ENCODE measurements at places on chromosomes 13 and 19.

DNA sequence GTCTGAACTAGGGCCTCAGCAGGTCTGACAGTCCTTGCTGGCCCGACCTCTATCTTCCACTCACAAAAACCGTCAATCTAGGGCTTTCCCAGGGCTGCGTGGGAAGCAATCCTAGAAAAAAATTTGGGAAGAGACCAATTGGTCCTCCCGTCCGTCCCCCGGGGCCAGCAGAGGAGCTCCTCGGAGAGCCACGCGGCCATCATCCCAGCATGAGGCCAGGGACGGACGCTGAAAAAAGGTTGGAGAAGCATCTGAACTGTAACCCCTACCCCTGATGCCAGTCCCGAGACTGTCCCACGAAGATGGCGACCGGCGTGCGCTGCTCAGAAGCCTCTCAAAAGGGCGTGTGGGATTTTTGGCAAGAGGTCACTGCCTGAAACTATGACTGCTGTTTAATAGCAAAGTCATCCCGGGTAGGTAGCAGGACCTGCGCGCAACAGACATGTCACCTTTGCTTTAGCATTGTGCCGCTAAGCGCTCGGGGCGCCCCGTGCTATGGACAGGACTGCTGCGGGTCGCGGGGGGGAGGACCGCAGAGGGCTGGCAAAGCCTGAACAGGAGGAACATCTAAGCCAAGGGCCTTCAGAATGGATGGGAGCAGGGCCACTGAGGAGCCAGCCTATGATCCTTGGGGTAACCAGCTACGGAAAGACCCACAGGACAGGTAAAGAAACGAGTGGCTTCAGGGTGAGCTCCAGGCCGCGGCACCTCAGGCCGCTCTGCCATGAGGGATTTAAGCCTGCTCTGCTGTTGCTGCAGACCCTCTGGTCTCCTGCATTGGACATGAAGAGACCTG is 10.6 kb downstream of the AKAP8 start:
- DNase-seq: no peak

- DNase-seq: no peak
These were observed 68.6 kb upstream of the MIR17HG start for GRCh38 chr13:91278888-91279287.

DNA sequence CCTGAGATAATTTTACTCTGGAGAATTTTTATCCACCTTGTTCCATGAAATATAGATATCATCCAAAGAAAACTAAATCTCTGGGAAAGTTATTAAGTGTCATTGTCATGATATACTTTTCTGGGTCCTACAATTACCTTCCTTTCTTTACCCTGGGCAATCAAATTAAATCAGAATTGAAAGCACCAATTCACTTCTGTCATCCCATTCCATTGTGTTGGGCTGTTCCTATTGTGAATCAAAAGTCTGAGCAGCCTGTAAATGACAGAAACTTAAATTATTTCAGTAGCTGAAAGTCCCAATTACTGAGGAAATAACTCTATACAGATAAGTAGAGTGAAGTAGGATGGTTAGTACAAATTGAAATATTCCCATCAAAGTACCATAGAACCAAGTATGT is 1284.2 kb downstream of the EFNB2 start:
- no peak for DNase-seq

- DNase-seq: no peak
These were observed 25.3 kb downstream of the ESD start for GRCh38 chr13:46771693-46772092.

DNA sequence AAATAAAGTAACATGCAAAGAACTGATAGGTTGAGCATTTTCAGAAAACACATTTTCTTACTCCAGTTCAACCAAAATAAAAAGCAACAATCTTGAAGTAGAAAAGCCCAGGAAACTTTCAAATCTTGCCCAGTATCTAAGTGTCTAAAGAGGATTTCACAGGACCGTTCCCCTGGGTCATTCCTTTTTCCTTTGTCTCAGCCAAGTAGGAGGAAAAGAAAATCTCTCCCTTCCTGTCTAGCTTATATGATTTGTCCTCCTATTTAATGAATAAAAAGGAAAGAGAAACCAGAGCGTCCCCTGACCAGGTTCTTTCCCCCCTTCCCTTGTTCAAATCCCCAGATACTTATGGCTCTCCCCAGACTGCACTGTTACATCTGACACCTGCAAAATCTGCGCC is 248.0 kb downstream of the KCTD12 start:
- no peak for DNase-seq

- DNase-seq: peak; percentile 9
These were observed 40.2 kb downstream of the SLAIN1 start for GRCh38 chr13:77737583-77738200.

- peak; percentile 81 for DNase-seq
These were observed 832 bp upstream of the ZNF491 start for GRCh38 chr19:11797491-11797890.

DNA sequence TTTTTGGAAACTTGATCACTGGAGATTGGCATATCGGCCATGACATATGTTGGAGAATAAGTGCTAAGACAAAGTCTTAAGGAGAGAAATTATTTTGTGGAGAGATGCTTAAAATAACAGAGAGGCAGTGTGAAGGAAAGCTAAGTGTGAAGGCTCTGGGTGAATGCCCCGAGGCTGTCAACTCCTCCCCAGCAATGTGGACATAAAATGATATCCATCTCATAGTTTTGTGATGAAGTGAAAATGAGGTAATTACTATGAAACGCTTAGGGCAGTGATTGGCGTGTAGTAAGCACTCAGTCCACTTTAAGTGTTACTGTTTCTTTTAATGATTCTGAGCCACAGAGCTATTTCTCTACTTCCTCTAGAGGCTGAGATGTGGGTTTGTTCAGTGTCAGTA is 195.8 kb upstream of the KLF12 start:
- no peak for DNase-seq

- DNase-seq: no peak
These were observed 8.9 kb upstream of the MAB21L1 start for GRCh38 chr13:35485424-35485823.

- DNase-seq: peak; percentile 56
These were observed 43.1 kb downstream of the CYP4F22 start for GRCh38 chr19:15551293-15552004.

DNA sequence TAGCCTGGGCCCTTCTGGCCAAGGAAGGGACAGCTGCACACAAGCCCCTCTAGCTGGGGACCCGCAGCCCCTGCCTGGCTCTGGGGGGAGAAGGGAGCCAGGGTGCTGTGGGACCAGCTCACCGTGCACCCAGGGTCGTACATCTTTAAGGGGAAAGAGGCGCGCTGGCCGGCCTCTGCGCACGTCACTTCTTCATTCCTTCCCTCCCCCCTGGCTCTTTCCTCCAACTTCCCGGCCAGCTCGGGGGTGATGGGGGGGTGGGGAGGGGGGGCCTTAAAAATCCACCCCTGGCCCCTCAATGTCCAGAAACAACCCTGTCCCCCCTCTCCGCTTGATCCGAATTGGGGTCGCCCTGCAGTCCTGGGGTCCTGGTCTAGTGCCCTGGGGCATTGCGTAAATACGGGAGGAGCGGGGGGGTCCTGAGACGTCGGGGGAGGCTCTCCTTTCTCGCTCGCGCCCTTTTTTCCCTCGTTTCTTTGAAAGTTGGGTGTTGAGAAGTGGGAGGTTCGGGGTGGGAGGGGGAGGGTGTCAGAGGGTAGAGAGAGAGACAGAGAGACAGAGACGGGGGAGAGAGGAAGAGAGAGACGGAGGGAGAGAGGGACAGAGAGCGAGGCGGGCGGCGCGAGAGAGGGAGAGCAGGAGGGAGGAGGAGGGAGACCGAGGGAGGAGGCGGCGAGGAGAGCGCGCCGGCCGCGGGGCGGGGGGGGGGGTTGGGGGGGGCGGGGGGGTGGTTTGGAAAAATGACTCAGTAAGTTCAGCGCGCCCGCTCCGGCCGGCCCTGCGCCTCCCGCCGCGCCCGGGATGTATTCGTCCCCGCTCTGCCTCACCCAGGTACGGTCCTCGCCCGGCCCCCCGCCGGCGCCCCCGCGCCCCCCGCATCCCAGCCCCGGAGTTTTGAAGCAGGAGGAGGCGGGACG is at the start of gene NFIC:
TSS of gene NFIC (plus strand) at position 748 of the 917 bp plus-strand sequence. CDS start at position 802, 54 bp downstream.
- DNase-seq: peak; percentile 22

- DNase-seq: no peak
These were observed 83.0 kb downstream of the TNFSF11 start for GRCh38 chr13:42656958-42657357.

GRCh38 chr13:54636231-54636630 is 1607.6 kb downstream of the OLFM4 start:
- DNase-seq: no peak

- DNase-seq: peak; percentile 11
These were observed 121.2 kb downstream of the PCCA start for GRCh38 chr13:100209857-100210825.

DNA sequence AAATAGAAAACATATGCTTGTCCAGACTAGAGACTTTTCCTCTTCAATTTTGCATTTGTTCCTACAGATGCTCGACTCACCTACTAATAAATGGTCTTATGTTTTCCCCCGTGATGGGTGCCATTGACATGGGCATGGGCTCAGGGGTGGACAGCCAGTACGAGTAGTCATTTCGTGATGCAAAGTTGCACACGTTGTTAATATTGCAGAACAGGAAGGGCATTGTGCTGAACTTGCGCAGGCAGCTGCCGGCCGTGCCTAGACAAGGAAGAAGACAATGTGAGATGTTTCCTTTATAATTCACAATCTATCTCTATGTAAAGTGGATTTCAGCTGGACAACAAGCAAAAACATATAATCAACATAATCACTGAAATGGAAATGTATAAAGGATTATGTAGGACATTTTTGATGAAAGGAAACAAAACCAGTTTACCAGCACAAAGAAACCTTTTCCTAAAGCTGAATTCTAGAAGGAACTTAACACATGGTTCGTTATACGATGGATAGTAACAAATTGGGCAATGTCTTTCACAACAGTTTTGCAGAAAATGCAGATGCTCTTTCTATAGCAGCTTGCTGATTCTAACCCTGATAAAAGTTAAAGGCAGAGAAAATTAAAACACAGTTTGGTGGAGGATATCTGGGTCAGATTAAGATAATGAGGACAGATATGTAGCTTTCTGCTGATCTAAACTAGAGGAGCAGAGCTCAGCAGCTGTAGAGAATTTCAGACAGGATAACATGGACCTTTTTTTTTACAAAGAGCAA is 145.7 kb downstream of the COL4A1 start:
- DNase-seq: no peak

DNA sequence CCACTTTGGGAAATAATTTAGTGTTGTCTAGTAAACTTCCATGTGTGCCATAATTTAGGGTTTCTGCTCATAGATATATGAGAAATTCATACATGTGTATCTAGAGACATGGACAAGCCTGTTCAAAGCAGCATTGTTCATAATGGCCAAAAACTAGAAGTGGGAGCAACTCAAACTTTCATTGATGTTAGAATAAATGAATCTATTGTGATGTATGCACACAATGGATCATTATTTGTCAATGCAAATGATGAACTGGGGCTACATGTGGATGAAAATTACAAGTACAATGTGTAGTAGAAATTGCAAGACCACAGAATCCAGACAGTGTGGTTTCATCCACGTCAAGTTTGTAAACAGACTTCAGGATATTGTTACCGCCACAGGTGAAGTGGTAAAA is 284.7 kb downstream of the SLC7A1 start:
- no peak for DNase-seq

- no peak for DNase-seq
These were observed 176.8 kb upstream of the PCDH20 start for GRCh38 chr13:61592489-61592888.

- DNase-seq: no peak
These were observed at the start of gene HS6ST3 for GRCh38 chr13:96089749-96090239. HS6ST3 (plus strand) TSS chr13:96090107.

- DNase-seq: no peak
These were observed 13.9 kb upstream of the MADCAM1 start for GRCh38 chr19:482186-483041.

DNA sequence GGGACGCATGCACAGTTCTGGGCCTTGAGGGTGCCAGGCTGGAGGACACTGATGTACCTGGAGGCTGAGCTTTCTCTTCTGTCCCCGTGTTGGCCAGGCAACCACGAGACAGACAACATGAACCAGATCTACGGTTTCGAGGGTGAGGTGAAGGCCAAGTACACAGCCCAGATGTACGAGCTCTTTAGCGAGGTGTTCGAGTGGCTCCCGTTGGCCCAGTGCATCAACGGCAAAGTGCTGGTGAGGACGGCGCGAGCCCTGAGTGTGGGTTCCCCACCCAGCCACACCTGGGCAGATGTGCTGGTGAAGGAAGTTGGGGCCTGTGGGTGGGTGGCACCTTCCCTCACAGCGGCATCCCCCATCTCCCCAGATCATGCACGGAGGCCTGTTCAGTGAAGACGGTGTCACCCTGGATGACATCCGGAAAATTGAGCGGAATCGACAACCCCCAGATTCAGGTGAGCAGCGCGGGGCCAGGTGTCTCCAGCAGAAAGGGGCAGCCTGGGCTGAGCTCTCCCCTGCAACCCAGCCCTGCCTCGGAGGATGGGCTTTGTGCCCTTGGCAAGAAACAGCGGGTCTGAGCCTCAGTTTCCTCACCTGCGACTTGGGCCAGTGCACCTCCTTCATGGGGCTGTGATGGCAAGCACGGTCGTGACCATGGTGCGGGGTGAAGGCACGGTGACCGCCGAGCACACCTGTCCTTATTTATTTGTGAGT is 26.2 kb downstream of the CCDC8 start:
- DNase-seq: no peak

- no peak for DNase-seq
These were observed 7.3 kb upstream of the SBK3 start for GRCh38 chr19:55552620-55553019.

DNA sequence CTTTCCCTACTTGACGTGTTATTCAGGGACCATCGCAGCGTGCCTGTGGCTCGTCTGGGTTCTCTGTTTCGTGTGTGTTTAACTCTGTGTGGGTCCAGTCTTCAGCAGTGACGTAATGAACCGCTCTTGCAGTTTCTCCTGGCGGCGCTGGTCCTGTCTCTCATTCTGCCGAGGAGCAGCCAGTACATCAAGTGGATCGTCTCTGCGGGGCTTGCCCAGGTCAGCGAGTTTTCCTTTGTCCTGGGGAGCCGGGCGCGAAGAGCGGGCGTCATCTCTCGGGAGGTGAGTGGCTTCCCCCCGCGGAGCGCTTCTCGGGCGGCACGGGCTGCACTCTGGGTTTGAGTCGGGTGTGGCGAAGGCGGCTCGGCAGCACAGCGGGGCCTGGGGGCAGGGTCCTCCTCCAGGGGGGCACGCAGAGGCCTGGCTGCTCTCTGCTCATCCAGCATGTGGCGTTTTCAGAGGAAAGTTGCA is 36.3 kb upstream of the TFDP1 start:
- no peak for DNase-seq

GRCh38 chr13:108146642-108147041 is 68.7 kb downstream of the LIG4 start:
- DNase-seq: no peak

GRCh38 chr19:7333198-7334118 is 15.3 kb upstream of the ARHGEF18 start:
- no peak for DNase-seq

GRCh38 chr13:46613409-46614049 is 60.6 kb downstream of the LRCH1 start:
- DNase-seq: no peak

DNA sequence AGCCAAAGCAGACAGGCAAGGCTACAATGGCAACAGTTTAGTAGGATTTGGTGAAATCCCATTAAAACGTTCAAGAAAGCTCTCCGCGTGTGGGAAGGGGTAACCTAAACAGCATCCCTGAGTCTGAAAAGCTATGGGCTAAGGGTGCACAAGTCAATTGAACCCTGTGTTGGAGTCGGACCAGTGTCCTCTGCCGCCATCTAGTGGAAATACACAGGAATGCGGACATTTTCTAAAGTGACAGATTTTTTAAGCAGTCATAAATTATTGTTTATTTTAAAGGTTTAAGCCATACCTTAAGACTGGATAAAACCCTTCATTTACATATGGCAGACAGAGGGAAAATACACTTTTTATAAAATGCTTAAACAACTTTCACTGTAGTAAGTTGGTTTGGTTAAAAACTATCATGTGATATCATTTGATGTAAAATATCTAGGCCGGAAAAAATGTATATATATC is 26.5 kb upstream of the LSM14A start:
- peak; percentile 71 for DNase-seq
